ENCODE measurements at places on chromosomes 2 and 18. TPM values are rescaled to one million over a fixed set of nuclear protein-coding genes. Genes with fewer than 3 reads are reported as not detected.
A peak's percentile ranks its signal among the peaks of the same experiment; 100 is the strongest.

TCF23 gene
- 0.16 TPM for total RNA-seq

TRIM43 gene
- not detected for total RNA-seq

IL1B gene
- total RNA-seq = not detected

MC5R gene
- not detected for total RNA-seq

DNA sequence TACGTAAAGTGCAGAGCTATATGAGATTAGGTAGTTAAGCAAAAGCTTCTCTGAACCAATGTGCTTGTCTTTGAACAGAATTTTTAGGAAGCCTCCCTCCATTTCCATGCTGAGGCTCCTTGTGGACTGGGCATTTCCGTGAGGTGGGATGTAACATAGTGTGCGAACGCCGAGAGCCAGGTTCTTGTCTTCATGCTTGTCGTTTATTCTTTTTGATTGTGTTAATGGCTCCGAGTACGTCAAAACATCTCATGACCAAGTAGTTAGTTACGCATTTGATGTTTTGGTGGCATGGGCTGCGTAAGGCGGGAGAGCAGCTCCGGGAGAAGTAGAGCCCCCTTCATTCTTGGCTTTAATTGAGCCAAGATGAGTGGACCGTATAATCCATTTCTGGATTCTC, 32.9 kb downstream of the DGKD start:
- DNase-seq = no peak

DNA sequence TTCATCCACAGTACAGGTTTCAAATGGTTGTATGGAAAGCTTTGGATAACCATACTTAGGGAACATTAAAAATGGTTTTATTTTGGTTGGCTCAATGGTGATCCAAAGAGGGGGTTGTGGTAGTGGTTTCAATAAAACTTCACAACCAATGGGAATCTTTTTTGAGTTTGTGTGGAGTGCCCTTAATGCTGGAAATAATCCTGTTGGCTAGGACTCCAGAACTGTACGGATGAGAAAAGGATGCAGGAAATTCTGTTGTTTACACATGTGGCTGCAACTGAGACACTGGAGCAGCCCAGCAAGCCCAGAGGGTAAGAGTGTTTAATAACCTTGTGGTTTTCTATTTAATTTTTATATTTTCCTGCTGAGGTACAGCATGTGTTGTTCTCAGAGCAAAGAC, at the start of gene CCDC102B:
CCDC102B (plus strand) TSS at position 210 of the 400 bp plus-strand sequence. CDS start 38,684 bp downstream, outside the sequence.
- DNase-seq = no peak

DNA sequence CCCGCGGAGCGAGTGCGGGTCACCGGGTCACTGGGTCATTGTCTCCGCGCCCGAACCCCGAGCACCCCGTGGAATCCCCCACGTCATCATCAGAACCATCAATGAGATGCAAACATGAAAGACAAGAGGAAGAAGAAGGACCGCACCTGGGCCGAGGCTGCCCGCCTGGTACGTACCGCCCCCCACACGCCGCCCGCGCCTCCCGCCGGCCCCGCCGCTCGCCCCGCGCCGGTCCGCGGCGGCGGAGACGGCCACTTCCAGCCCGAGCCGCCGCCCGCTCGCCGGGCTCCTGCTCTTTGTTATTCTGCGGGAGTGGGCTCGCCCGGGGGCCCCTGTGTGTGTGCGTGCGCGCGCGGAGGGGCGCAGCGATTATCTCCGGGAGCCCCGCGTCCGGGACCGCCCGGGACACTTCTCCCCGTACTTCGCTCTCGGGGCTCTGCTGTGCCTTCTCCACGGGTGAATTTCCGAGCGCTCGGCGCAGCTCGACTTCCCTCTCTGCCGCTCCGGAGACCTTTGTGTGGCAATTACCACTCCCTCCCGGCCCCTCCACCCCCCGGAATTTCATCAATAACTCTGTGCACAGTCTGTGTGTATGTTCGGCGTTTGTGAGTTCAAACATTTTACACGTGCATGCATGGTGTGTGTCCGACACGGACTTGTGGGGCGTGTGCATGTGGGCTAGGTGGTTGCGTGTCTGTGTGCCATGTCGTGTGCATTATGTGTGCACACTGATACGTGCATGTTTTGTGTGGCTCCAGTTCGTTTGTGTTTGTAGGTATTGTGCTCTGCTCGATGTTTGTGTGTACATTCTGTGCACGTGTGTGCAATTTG, 714 bp downstream of the ASXL3 start:
- DNase-seq = peak; percentile 64

DNA sequence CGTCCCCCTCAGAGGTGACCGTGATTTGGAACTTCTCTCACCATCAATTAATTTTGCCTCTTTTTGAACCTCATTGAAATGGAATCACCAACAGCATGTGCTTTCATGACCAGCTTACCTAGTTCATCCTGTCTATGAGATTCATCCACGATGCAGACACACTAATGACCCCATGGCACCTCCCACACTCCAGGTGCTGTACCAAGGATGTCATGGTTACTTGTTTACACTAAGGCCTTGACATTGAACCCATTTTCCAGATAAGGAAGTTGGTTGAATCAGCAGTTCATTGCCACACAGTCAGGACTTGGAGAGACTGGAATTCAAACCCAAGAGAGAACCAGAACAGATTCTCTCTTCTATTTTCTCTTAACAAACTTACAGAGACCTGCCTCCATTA, 139.0 kb downstream of the ZFP36L2 start:
- no peak for DNase-seq

GRCh38 chr18:28439870-28440269, 262.9 kb upstream of the CDH2 start:
- DNase-seq = no peak

DNA sequence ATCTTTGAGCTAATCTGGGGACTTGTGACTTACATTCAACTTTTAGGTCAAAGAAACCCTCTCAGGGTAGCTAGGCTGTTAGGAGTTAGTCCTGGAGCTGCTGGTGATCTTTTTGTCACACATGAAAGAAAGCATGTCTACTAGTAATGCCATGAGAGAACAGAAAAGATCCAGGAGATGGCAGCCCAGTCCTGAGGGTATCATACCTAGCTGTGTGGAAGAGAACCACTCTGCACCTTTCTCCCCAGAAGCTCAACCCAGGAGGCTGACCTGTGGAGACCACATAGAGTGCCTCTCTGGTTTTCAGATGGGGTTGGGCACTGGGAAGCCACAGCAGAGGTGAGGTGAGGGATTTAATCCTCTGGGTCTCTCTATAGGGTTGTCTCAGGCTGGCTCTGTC, 460.2 kb upstream of the UBE2E3 start:
- no peak for DNase-seq

GRCh38 chr18:4888251-4889040, 308.6 kb downstream of the AKAIN1 start:
- no peak for DNase-seq

DNA sequence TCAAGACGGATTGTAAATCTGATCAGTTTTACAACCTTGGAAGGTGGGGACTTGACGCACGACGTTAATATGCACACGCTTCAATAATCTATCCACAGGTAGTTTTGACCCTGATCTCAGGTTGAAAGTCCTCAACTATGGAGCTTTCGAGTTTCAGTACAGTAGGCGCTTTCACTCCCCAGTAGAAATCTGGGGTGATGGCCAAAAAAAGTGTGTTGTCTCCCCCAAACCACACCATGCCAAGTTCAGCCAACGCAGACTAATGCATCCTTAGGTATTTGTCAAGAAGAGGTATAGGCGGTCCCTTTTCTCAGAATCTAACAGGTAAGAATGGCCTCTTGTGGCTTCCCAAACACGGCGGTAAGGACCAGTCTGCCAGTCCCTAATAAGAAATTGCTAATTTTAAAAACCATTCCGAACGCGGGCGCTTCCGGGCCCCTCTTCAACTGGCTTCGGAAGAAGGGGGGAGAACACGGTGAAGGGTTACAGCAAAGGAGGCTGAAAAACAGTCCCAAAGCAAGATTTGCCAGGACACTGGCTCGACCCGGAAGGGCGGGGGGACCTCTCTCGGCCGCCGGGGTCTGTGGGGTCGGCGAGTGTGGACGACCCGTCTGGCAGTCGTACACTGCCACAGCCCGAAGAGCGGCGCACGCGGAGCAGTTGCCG, 659 bp downstream of the FAM210A start:
- no peak for DNase-seq

GRCh38 chr18:27175914-27176313, 9.2 kb downstream of the CHST9 start:
- DNase-seq = no peak

DNA sequence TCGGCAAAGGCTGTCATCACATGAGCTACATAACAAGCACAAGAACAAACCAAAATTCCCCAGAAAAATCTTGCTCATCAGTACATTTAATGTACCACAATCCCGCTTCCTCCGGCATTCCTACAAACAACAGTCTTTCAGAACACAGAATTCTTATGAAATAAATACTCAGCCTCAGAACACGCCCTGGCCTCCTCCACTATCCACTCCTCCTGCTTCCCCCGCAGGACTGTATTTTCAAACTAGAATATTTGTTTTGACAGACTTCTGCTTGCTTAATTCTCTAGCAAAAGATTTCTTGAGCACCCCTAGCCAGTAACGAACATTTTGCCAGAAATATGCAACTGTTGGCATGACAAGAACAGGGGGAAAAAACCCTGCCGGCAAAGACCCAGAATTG, 131.2 kb downstream of the THADA start:
- peak; percentile 61 for DNase-seq

GRCh38 chr2:206584323-206585116, 57.8 kb upstream of the FAM237A start:
- DNase-seq = no peak

DNA sequence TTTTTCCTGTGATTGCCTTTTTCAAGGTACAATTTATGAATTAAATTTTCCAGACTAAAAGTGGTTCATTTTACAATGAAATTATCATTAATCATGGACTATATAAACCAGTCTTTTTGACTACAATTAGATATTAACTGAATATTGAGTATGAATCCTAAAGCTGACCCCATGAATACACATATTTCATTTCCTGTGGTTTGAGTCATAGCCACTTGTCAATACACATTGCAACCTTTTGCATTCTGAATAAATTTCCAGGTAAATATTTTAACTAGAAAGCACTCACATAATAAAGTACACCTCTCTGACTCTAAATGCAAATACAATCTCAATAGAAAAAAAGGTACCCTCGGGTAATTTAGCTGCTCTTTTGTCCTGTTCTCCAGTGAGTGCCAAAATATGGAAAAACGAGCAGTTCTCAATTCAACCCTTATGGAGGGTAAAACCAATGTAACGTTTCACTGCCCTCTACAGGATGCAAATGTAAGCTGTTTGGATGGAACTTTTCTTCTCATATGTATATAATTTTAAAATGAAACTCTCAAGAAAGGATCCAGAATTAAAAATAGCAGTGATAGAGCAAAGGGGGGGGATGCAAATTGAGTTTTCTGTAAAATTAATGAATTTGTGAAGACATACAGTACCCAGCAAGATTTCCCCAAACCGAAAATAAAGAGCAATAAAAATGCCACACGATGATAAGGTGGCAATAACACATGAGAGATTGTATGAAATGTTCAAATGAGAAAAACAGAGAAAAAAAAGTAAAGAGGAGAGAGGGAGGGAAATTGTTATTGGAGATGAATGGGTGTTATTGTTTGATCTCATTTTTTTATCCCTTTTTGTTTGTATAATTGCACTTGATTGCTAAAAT, 1795.7 kb upstream of the PIK3C3 start:
- DNase-seq = no peak

- DNase-seq = no peak
Measured at GRCh38 chr2:240255811-240256703, 115.6 kb upstream of the OTOS start.

DNA sequence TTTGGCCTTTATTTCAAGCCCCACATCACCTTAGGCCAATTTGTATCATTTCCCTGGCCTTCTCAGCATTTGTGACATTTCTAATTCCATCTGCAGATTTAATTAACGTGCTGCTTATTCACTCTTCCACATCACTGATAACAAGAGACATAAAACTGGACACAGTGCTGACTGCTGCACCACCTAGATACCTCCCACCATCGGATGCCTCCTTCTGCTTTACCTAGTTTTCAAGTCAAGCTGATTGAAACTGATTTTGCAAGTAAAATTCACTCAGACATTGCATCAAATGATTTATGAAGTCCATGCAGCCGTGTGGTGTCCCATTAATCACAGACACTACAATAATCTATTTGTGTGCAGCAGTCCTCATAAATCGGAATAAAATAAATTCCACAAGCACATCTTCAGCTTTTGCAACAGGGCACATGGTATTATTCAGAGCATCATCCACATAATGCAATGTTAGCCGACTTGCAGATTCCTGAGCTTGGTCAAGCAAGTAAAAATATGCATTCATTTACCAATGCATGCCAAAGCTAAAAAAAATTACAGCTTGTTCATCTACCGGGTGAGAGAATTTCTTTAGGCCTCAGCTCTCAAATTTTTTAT, 15.9 kb upstream of the CRIM1 start:
- DNase-seq = no peak

DNA sequence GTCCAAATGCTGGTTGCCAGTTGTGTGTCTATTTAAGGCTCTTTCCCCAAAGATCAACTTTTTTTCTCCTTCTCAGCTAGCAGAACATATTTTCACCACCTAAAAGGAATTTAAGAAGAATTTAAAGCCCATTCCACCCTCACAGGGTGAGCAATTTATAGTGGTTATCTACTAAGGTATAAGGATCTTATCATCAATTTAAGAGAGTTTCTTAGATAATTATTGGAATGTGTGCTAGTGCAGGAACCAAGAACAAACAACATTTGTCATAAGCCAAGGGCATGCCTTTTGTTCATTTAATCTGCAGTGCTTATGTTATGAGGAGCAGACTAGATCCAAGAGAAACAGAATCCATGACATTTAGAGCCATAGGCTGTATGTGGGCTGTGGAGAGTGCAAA, 37.2 kb downstream of the NLRC4 start:
- DNase-seq = no peak

DNA sequence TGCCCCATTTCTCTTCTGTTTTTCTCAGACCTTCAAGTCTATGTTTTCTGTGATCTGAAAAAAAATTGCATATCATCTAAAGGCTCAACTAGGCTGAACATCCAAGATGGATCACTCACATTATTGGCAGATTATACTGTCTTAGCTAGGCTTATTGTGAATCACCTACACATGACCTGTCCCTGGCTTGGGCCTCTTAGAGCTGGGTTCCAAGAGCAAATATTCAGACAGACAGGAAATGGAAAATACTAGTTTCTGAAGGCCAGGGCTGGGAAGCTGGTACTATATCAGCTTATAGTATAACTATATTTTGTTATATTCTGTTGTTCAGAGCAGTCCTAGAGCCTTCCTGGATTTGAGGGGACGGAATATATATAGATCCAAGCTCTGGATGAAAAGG, 90.3 kb downstream of the PIK3C3 start:
- no peak for DNase-seq

DNA sequence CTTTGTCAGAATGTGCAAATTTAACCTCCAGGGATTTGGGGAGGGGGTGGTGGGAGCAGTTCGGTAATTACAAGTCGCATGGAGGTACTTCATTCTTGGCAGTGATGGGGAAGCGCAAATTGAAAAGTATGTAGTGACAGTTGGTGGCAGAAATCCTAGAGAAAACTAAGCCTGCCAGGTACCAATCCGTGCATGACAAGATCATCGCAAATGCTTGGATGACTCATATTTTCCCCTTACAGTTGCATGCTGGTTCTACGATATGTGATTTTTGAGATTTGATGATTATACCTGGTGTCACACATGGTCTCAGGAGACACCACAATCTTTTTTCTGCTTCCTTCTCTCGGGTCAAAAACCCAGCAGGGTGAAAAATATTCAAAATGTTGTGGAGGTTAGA, 479.7 kb upstream of the ID2 start:
- no peak for DNase-seq

All from Right ventricle myocardium inferior (tissue), 1 donor.